Activated CD8-positive, alpha-beta memory T cell treated with anti-CD3 and anti-CD28 coated beads for 48 hours (primary cell): ENCODE measurements at places on chromosomes 1 and 21.

DNA sequence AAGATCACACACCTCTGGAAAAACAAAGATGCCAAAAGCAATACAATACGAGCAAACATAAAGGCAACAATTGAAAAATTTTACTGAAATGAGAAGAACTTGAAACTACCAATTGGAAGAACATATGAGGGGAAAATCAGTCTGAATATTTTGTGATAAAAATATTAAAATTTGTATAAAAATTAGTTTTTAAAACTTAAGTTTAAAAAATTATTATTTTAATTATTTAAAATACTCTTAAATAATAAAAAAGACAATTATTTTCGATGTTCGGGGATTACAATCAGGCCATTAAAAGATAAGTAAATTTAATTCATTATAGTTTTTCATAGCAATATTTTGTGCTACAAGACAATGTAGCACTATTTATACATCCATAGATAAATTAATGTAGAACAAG, 1239.3 kb downstream of the AMY1C start:
- no peak for DNase-seq

- no peak for DNase-seq
Measured at GRCh38 chr1:169321539-169321938, 46.1 kb downstream of the NME7 start.

DNA sequence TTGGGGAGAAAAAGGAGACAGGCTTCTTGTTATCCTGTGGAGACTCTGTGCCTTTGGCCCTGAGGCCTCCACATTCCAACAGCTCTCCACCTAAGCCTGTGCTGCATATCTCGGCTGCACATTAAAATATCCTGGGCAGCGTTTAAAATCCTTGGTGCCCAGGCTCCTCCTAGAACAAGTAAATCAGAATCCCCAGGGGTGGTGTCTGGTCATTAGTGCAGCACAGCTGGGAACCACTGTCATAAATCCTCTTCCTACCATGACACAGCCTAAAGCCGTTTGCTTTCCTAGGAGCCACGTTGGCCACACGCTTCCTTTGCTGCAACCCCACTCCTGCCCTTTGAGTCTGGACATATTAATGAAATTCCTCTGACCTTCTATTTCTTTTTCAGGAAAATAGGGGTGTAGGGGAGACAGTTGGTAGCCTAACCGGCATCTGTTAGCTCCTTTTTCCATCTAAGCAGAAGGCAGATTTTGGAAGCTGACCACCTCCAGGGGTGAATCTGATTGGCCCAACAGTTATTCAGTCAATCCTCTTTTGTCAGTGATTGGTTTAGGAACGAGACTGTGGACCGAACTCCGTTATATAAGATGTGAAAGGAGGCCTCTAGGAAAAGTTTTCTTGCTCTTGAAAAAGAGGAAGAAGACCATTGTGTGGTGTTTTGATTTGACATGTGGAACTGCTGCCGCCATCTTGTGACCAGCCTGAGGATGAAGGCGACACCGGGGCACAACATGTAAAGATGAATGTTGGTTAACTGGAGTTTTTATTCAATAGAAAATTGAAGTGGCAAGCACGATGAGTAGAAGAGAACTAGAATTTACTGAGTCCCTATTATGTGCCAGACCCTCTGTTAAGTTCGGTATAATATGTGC, 41.9 kb downstream of the JUN start:
- no peak for DNase-seq

DNA sequence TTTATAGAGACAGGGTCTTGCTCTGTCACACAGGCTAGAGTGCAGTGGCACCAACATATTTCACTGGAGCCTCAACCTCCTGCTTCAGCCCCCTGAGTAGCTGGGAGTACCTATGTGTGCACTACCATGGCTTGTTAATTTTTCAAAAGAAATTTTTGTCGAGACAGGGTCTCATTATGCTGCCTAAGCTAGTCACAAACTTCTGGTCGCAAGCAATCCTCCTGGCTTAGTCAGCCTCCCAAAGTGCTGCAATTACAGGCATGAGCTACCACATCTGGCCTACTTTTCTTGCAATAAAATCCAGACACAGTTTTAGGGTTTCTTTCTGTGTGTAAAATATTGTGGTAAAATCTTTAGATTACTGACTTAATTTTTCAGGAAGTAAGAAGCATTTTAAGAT, 27.9 kb upstream of the NTPCR start:
- DNase-seq: no peak

DNA sequence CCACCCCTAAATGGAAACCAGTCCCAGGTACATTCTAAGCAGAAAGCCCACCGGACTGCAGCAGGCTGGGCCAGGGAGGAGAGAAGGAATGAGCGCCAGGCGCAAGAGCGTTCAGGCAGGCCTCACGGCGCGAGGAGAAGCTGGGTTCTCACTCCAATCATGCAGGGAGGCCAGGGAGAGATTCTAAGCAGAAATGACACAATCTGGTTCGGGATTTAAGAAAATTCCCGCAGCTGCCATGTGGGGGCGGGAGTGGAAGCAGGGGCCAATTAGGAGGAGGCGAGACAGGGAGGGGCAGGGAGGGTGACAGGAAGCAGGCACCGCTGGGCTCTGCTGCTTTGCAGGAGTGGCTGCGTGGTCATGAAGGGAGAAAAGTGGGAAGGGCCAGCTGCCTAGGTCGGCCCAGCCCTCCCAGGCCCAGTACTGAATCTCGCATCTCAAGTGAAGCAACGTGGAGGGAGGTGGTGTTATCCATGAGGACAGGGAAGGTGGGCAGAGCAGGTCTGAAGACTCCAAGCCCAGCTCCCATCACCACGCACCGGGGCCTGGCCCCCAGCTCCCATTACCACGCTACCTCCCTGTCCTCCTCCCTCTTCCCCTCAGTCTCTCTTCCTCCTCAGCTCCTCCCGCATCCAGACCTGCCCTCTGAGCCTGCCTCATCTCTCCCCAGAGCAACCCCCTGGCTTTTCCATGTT, 11.8 kb downstream of the NPHP4 start:
- DNase-seq: no peak

GRCh38 chr1:244280859-244281258, 170.8 kb downstream of the ADSS2 start:
- DNase-seq: no peak

- DNase-seq: no peak
Measured at GRCh38 chr1:172460177-172460576, 16.3 kb upstream of the PIGC start.

DNA sequence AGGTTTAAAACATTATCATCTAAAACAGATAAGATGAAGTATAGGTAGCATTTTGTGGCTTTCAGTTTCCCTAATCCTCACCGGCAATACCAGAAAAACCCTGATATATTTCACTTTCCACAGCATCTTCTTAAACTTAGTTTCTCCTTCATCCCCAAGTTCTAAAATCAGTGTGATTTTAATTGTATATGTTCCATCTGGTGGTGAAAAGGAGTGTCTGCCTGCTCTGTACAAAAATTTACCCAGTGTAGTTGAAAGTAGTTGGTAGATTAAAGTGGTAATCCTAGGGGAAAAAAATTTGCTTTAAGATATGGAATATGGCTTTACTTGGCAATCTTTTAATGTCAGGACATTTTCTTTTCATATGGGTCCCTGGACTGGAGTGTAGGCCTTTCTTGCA, 74.3 kb downstream of the CEP350 start:
- DNase-seq: no peak

- DNase-seq: no peak
Measured at GRCh38 chr1:158398818-158399514, at the start of gene OR10T2. Gene OR10T2, minus strand, starts transcription at chr1:158399466. Its CDS starts 0 bp downstream, at chr1:158399466.

GRCh38 chr1:58738876-58739275, 39.0 kb upstream of the MYSM1 start:
- DNase-seq: no peak
